ENCODE measurements at places on chromosomes 12 and 14.

GRCh38 chr14:69625299-69626131 lies 14.1 kb downstream of the SUSD6 start:
- peak; percentile 87 for DNase-seq

DNA sequence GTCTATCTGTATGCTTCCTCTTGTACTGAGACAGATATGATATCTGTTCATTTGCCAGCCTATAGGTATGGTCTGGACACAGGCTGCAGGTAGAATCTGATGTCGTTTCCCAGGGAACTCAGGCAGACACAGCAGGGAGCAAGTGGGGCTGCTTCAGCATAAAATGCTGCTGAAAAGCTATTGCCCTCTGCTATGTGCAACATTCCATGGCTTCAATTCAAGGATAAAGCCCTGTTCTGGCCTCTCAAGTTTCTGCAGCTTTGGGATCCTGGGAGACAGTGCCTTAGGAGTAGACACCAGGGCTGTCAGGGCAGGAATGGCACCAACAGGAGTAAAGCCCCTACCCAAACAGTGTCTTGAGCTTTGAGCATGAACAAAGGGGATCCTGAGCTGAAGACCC lies 173.5 kb downstream of the SLC41A2 start:
- no peak for DNase-seq

DNA sequence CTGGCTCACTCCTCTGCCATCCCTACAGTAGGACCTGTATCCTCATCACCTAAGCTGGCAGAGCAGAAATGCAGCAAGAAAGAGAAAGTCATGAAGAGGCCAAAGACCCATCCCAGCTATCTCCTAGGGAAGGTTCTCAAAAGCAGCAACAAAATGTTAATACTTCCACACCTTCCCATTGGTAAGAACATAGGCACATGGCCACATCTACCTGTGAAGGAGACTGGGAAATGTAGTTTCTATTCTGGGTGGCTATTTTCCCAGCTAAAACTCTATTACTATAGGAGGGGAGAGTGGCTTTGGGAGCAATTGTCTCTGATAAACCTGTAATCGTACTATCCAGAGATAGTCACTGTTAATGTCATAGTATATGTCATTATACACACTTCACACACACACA lies 13.7 kb upstream of the EIF2B2 start:
- no peak for DNase-seq

- no peak for DNase-seq
Measured at GRCh38 chr14:32669391-32669790, 269.3 kb upstream of the NPAS3 start.

GRCh38 chr12:128684352-128684751 lies 139.4 kb downstream of the SLC15A4 start:
- no peak for DNase-seq

DNA sequence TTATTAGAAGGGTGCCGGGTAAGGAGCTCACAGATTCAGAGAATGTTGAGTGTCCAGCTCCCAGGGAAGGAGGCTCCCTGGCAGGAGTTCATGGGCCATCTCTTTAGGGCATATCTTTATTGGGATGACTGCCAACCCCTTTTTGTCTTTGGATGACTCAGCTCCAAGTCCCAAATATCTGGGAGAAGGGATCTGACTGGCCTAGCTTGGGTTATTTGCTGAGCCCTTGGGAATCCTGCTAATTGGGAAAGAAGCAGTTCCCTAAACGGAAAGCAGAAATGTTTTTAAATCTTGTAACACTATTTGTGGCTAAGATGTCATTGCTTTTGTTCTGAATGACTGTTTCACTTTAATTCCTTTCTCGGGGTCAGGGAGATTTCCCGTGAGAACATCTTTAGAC lies 12.6 kb downstream of the DDX55 start:
- DNase-seq: no peak

GRCh38 chr12:109946505-109946904 lies 46.4 kb downstream of the TCHP start:
- no peak for DNase-seq

DNA sequence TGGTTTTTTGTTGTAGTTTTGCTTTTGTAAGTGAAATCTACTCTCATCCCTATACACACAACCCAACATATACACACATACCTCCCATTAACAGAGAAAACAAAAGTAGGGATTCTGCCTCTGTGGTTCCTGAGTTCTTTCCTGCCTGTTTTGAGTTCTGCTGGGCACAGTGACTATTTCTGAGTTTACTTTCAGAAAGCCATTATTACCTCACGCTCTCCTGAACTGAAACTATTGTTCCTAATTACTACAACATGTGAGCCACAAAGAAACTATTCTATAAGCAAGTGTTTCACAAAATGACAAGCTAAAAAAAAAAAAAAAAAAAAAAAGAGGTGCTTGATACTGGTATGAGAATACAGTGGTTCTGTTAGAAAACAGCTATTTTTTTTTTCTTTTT lies 110.9 kb downstream of the ALG10B start:
- no peak for DNase-seq

DNA sequence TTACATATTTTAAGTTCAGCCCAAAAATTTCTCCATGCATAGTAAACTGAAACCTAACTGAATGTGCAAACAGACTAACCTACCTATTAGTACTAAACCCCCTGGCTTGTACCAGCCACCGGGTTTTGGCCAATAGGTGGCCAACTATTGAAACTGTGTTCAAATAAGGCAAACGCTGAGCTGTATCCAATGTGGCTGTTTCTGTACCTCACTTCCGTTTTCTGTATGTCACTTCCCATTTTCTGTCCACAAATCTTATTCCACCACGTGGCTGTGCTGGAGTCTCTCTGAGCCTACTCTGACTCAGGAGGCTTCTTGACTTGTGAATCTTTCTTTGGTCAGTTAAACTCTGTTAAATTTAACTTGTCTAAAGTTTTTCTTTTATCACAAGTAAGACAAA lies 6.0 kb upstream of the FBXO34 start:
- peak; percentile 2 for DNase-seq

GRCh38 chr14:72800848-72801370 lies 93.0 kb downstream of the DPF3 start:
- no peak for DNase-seq

GRCh38 chr14:74018174-74018585 lies 908 bp downstream of the ENTPD5 start:
- no peak for DNase-seq

GRCh38 chr12:94116191-94116590 lies 32.2 kb upstream of the PLXNC1 start:
- DNase-seq: no peak

GRCh38 chr12:51871918-51872688 lies 15.8 kb upstream of the ANKRD33 start:
- DNase-seq: no peak

DNA sequence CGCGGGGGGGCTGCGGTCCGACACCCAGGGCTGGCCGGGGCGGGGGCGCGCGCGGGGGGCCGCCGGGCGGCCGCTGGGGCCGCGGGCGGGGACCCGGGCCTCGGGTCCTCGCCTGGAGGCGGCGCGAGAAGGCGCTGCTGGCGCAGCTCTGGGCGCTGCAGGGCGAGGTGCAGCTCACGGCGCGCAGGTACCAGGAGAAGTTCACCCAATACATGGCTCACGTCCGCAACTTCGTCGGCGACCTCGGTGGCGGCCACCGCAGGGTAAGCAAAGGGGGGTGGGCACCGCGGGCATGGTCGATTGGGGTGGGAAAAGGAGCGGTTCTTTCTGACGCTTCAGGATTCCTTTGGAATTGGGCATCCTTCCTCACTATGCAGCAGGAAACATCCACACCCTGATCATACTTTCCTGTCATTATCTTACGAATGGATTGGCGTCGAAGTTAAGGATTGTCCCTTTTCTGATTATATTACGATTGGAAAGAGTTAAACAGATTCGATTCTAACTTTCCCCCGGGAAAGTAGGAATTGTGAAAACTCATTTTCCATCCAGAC lies 798 bp downstream of the PDZRN4 start:
- no peak for DNase-seq

- no peak for DNase-seq
Measured at GRCh38 chr14:68466491-68466977, 326.3 kb downstream of the ZFP36L1 start.

- peak; percentile 51 for DNase-seq
Measured at GRCh38 chr14:61385002-61385685, 63.8 kb downstream of the PRKCH start.

DNA sequence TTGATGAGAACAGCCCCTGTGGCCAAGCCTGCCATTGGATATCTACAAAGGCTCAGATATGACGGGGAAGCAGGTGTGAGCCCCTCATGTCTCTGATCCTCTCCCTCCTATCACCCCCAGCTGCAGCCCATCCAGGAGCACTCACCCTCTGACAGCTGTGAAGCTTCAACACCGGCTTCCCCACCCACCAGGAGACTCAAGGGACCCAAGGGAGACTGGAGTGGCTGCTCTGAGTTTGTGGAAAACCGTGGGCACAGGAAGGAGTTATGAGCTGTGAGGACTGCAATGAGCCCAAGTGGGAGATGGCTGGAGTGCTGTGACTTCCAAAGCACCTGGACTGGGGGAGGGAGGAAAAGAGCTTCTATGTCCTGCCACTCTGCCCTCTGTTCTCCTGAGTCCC lies 7.9 kb downstream of the IFI27L2 start:
- no peak for DNase-seq

DNA sequence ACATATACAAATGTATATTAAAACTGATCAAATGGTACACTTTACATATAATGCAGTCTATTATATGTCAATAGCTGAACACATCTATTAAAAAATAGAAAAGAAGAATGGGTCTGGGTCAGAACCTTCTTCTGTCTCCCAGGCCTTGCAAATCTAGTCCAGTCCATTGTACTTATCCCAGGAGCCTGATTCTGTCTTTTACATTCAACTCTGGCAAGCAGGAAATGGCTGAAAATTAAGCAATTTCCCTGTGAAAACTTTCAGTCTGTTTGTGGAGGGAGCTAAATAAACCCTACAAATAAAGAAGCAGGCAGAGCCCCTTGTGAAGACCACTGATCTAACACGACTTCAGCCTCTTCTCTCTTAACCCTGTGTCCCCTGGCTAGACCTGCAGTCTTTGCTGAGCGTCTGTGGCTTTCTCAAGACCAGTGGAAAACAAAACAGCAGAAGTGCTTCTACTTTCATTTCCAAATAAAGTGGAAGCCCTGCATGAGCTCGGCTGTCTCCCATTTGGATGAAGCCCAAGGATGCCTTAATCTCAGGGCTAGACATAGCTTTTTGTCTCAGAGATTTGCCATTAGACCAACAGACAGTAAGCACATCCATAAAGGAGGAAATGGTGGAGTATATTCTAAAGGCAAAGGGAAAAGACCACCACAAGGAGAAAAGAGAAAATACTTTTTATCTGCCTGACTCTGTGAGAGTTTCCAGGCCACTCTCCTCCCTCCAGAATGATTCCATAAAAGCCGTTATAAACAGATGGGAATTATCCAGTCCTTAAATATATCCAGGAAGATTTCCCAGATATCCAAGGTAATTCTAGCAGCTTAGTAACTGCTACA lies 48.2 kb downstream of the CRACR2A start:
- DNase-seq: no peak

GRCh38 chr14:81315341-81315740 lies 84.8 kb downstream of the STON2 start:
- DNase-seq: no peak

DNA sequence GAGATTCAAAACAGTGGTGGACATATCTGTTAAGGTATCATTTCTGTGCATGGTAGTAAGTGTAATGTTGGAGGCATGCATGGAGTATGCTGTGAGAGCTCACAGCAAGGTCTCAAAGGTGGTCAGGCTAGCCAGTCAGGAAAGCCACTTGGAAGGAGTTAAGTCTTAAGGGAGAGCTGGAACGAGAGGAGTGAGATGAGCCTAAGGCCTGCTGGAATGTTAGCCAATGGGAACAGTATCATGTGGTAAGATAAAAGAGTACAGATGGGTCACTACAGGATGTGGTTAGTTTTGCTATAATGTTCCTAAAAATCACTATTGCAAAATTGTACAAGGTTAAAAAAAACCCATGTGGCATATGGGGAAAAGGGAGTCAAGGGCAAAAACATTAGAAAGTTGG lies 311.7 kb upstream of the E2F7 start:
- no peak for DNase-seq

- DNase-seq: no peak
Measured at GRCh38 chr12:60172266-60173211, 576.7 kb downstream of the SLC16A7 start.

Data from stimulated activated CD4-positive, alpha-beta T cell treated with anti-CD3 and anti-CD28 coated beads, Interleukin-15, amount 100 ng/mL, for 24 hours (primary cell).